ENCODE measurements at places on chromosomes 7 and 10. TPM values are rescaled to one million over a fixed set of nuclear protein-coding genes. Genes with fewer than 3 reads are reported as not detected.

GRCh38 chr10:101071267-101071884 lies 9.6 kb downstream of the KAZALD1 start:
- DNase-seq = no peak

DNA sequence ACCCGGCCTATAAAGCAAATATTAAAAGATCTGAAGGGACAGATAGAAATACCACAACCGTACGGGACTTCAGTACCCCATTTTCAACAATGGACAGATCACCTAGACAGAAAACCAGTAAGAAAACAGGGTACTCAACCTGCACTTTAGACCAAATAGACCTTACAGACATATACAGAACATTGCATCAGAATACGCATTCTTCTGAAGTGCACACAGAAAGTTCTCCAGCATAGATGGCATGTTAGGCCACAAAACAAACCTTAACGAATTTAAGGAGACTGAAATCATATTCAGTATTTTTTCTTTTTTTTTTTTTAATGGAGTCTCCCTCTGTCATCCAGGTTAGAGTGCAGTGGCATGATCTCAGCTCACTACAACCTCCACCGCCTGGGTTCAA lies 151.5 kb downstream of the TNS3 start:
- DNase-seq = no peak

- no peak for DNase-seq
These were observed 109.8 kb upstream of the NOBOX start for GRCh38 chr7:144513334-144513733.

GRCh38 chr7:115009139-115009538 lies 87.2 kb downstream of the MDFIC start:
- DNase-seq = no peak

DNA sequence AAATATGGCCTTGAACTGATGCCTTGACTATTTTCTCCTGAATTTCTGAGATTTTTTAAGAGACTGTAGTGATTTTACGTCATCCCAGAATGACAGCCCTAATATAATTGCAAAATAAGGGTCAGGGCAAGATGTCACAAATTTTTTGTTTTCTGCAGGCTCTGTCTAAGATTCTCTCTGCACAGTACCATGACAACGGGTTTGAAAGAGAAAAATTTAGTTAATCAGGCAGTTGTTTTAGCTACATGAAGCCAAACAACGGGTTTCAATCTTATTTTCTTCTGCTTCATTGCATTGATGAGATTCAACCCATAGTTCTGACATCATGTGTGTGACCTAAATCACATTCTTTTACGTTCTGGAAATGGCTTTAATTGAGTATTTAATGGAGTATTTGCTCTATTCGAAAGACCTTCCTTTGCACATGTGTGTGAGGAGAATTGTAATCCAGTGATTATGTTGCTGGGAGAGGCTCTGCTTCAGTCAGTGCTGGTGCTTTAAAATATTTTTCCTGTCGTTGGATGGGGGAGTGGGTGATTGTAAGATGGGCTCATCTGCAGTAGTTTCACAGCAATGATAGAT lies 118.0 kb upstream of the RHOBTB1 start:
- DNase-seq = no peak

- DNase-seq = no peak
These were observed 63.2 kb upstream of the TOMM7 start for GRCh38 chr7:22885797-22886261.

DNA sequence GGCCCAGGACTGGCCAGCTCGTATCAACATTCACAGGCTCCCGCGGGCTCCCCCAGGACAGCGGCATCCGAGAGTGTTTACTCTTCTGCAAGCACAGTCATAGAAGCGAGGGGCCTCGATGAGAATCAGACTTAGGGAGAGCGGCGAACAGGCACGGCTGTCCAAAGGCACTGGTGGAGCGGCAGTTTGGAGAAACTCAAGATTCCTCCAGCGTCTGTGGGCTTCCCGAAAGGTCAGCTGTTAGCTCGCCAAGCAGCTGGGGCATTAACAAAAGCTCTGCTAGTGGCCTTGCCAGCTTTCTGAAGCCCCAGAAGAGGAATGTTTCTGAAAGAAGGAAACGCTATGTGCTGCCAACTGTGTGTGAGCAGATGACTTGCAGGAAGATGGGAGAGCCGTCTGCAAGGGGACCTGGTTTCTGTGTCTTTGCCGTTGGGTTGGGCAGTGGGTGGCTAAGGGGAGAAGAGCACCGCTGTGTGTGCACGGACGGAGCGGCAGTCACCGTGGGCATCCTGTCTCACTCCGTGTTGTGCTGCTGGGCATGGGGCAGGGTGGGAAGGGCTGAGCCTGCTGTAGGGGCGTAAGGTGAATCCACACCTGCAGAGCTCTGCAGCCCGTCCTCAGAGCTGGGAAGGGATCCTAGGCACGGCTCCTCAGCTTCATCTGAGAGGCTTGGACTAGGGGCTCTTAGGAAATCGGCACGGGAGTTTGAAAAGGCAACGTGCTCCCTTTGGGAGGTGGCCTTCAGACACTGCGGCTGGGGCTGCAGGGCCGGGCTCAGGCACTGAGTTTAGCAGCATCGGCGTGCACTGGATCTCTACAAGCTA lies 42.1 kb downstream of the AMZ1 start:
- no peak for DNase-seq

GRCh38 chr7:52727632-52728031 lies 307.8 kb upstream of the POM121L12 start:
- DNase-seq = no peak

DNA sequence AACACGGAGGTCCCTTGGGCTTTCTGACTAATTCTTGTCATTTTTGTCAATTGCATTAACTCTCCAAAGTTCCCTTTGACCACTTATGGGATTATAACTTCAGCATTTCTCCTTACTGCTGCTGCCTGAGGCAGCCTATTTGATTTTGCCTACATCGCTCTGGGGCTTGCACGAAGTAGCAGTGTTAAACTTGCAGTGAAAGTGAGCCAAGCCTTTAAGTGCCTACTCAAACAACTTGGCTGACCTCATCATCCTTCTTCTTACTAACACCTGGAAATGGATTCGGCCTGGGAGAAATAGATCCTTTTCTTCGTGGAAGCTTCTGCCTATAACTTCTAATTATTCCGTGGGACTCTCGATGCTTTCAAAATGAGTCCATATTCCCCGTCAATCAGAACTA lies 76.6 kb downstream of the DGKB start:
- no peak for DNase-seq

DNA sequence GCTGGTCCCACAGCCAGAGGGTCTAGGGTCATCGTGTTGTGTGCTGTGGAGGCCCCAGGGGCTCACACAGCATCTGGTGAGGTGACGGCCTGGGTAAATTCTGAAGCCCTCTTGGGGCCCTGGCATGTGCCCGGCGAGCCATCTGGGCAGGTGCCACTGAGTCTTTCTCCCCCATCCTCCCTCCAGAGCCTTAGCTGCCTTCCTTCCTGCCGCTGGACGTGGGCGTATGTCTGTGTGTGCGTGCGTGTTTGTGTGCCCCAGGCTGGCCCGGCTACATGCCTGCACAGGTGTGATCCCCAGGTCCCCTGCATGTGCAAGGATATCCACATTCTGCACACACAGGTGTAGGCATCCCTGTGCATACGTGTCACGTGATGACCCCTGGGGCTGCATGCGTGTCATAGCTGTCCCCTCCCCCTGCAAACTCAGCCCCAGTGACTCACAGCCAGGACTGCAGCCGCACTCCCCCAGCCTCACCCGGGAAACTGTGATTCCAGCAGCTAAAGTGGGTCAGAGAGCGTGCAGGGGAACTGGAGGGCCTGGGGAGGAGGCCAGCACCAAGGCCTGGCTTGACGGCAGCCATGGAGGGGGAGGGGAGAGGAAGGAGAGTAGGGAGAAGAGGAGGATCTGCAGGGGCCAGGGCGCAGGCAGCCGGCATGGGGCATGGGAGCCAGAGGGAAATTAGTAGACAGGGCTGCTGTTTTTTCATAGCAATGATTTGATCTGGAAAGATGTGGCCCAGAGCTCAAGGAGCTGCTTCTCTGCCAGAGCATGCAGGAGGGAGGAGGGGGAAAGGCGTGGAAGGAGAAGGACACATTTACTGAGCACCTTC lies 46.4 kb downstream of the ELFN1 start:
- DNase-seq = no peak

- DNase-seq = no peak
These were observed 178.9 kb downstream of the STK31 start for GRCh38 chr7:23888958-23889357.

DNA sequence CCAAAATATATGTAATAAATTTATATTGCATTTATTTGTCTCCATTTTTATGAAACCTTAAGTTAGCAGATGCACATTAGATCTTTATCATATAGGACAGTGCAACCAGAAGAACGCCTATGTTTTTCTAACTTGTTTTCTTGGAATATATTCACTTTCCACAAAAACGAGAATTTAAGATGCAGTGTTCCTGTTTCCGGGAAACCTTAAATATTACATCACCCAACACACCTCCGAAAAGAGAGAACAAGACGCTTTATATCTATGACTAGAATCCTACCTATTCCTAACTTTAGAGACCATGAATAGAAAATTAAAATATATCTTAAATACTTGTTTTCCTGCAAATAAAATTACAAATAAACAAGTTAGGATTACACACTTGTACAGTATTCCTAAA lies 1.9 kb downstream of the EZH2 start:
- no peak for DNase-seq

- DNase-seq = no peak
These were observed 37.6 kb downstream of the ARHGAP21 start for GRCh38 chr10:24685958-24686540.

DUSP5 gene
- polyA plus RNA-seq = 11.1 TPM

RBAK gene
- 25.0 TPM for polyA plus RNA-seq

HTR7 gene
- polyA plus RNA-seq = 3.1 TPM

ITGA8 gene
- polyA plus RNA-seq = 44.2 TPM

ACSL5 gene
- 3.2 TPM for polyA plus RNA-seq

Measured in left renal pelvis (tissue), 4 donors.